ENCODE measurements at places on chromosomes 4 and X.

DNA sequence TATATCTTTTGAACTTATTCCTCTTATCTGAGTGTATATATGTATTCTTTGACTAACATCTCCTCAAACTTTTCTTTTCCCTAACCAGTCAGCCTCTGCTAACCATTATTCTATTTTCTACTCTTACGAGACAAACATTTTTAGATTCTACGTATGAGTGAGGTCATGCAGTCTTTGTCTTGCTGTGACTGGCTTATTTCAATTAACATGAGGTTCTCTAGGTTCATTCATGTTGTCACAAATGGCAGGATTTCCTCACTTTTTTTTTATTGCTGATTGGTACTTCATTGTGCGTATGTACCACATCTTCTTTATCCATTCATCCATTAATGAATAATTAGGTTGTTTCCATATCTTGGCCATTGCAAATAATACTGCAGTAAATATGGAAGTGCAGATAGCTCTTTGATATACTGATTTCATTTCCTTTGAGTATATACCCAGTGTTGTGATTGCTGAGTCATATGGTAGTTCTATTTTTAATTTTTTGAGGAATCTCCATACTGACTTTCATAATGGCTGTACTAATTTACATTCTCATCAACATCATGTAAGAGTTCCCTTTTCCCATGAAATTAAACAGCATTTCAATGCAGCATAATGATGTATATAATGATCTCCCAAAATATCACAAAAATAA lies 80.1 kb downstream of the HS3ST1 start:
- no peak for DNase-seq

DNA sequence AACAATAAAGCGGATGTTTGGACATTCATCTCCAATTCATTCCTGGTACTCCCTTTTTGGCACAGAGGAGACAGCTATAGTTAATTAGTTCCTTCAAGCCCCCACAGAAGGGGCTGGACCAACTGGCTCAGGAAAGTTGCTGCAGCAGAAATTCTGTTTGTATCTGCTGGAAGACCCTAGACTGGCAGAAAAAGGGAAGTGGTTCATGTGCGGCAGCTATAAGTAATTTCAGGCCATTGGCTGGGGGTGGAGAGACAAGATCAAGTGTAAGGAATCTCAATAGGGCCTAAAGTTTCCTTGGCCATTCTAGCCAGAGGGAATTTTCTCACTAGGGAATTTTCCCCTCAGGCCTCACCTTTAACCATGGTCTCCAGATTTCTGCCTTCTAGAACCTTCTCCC lies 89.9 kb upstream of the DHX15 start:
- no peak for DNase-seq

GRCh38 chr4:37953620-37954293 lies 6.4 kb upstream of the PTTG2 start:
- no peak for DNase-seq

DNA sequence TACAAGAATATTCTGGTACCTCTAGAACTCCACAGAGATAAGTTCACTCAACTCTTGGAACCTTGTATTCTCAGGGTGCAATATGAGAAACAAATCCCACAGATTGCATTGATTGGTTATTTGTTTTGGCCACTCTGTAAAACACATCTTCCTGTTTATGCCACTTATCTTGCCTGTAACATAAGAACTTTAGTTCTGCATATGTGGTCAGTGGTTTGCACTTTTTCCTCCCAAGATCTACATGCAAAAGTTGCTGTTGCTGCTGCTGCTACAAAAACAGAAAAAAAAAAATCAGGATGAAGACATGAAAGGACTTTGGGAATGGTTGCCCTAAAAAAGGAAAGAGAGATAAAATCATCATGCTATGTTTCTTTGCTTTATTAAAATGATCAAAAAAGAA lies 9.6 kb downstream of the ODAPH start:
- no peak for DNase-seq

GRCh38 chr4:26028793-26029567 lies 115.0 kb downstream of the SMIM20 start:
- peak; percentile 50 for DNase-seq

All from effector memory CD4-positive, alpha-beta T cell (primary cell).